ENCODE measurements at places on chromosomes 16 and 17. TPM values are rescaled to one million over a fixed set of nuclear protein-coding genes. Genes with fewer than 3 reads are reported as not detected.

Gene SHISA9
- total RNA-seq, result 0.05 TPM

Gene MRC2
- 47.5 TPM for total RNA-seq

DNA sequence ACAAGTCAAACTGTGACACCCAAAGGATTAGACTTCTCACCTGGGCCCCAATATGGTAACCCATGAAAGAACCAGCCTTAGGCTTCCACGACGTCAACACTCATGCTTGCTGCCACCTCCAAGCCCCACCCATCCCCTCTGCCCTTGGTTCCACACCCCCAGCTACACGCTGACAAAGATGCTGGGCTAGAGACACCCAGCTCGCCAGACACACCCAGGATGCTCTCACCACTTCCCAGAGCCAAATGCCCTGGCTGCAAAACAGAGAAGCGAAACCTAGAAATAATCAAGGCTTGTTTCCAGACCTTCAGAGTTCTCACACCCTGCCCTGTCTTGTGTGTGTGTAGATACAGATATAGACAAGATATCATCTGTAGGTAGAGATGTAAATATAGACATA, 26.0 kb upstream of the ADCY9 start:
- no peaks in the 10 kb centered on the region for H3K36me3 ChIP-seq
- no peaks in the 10 kb centered on the region for H3K27me3 ChIP-seq
- H3K4me1 ChIP-seq, result no peaks in the 10 kb centered on the region

- no peaks in the 10 kb centered on the region for H3K27me3 ChIP-seq
- no peak overlapping the region for H3K4me3 ChIP-seq
- peaks cover 36% of the 10 kb centered on the region for H3K4me1 ChIP-seq
- DNase-seq, result no peak
These were observed 12.2 kb upstream of the OSGIN1 start for GRCh38 chr16:83940630-83941378.

Gene ASB16
- not detected for total RNA-seq

Gene CACNG1
- total RNA-seq, result not detected

DNA sequence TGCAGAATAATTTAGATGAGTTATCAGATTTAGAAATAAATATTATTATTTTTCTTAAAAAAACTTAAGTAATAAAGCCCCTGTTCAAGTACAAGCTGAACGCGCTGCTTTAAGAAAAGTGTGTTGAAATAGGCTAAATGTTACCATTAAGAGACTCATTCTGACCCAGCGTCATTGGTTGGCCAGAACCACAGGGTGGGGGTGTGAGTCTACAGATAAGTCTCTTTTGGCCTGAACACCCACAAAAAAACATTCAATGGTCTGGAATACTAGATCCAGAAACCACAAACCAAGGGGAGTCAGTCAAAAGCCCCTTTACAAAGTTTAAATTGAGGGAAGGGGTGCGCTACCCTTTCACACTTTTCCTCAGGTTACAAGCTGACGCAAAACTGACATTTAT, 776.1 kb downstream of the KCNJ2 start:
- no peak overlapping the region for H3K27ac ChIP-seq
- H3K4me1 ChIP-seq, result no peaks in the 10 kb centered on the region
- no peaks in the 10 kb centered on the region for H3K27me3 ChIP-seq
- DNase-seq, result no peak
- no peak overlapping the region for H3K4me3 ChIP-seq

Gene SMYD4
- total RNA-seq, result 18.5 TPM

- no peak overlapping the region for H3K27ac ChIP-seq
- H3K36me3 ChIP-seq, result no peaks in the 10 kb centered on the region
- no peak for DNase-seq
- no peak overlapping the region for H3K4me3 ChIP-seq
- no peaks in the 10 kb centered on the region for H3K27me3 ChIP-seq
These were observed 183.5 kb downstream of the KCNJ2 start for GRCh38 chr17:70352834-70353233.

- peaks cover 10% of the 10 kb centered on the region for H3K4me1 ChIP-seq
- H3K27ac ChIP-seq, result no peak overlapping the region
- H3K27me3 ChIP-seq, result no peaks in the 10 kb centered on the region
- H3K4me3 ChIP-seq, result no peak overlapping the region
- no peaks in the 10 kb centered on the region for H3K36me3 ChIP-seq
These were observed 191.8 kb downstream of the XYLT1 start for GRCh38 chr16:17278988-17279387.

DNA sequence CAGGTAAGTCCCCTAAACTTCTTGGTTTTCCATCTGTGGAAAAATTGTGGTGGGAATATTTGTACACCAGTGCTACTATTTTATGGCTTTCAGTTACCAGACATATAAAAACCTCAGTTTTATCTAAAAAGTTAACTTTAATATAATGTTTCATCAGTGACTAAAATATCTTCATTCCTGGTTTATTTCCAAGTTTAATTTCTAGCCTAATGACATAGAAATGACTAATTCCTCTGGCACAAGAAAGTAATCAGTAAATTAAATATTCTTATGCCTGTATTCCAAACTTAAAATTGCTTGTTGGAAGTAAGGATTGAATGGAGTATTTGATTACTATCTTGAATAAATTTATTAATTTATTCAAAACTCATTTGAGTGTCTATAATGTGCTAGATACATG, 757.0 kb downstream of the CDH11 start:
- H3K36me3 ChIP-seq, result no peaks in the 10 kb centered on the region
- no peak overlapping the region for H3K27ac ChIP-seq
- DNase-seq, result no peak
- H3K4me1 ChIP-seq, result no peaks in the 10 kb centered on the region
- H3K27me3 ChIP-seq, result no peaks in the 10 kb centered on the region

Gene KRT36
- 1.7 TPM for total RNA-seq

DNA sequence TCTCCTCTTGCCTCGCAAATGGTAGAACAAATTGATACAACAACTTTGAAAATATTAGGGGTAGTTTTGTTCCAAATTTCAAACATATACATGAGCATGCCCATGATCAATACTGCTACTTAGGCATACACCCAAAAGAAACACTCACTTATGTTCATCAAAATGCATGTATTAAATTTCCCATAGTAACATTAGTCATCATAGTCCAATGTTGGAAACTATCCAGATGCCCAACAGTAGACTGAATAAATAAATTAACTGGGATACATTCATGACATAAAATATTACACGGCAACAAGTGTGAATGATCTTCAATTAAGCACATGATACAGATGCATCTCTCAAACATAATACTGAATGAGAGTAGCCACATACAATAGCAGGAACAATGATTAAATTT, 391.6 kb downstream of the CDH11 start:
- no peak overlapping the region for H3K27ac ChIP-seq
- DNase-seq, result no peak
- H3K4me3 ChIP-seq, result no peak overlapping the region
- no peaks in the 10 kb centered on the region for H3K27me3 ChIP-seq

DNA sequence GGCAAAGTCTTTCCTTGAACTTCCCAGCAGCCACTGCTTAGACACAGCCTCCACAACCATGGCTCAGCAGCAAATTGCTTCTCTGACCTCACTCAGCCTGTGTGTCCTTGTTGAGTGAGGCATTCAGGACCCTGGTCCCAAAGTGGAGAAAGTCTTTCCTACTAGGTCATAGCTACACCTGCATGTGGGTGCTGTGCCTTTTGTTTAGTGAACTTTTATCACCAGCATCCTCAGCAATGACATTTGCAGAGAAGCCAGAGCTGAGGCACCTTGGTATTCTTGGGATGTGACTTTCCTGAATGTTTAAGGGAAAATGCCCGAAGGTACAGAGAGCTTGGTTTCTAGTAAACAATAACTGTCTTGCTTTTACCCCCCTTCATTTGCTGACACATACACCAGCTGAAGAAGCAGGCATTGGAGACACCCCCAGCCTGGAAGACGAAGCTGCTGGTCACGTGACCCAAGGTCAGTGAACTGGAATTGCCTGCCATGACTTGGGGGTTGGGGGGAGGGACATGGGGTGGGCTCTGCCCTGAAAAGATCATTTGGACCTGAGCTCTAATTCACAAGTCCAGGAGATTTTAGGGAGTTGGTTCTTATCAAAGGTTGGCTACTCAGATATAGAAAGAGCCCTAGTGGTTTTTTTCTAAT, 20.9 kb upstream of the STH start:
- DNase-seq, result peak; percentile 25
- no peaks in the 10 kb centered on the region for H3K4me1 ChIP-seq
- H3K27ac ChIP-seq, result no peak overlapping the region
- H3K36me3 ChIP-seq, result no peaks in the 10 kb centered on the region
- no peak overlapping the region for H3K4me3 ChIP-seq

Gene LGALS9B
- total RNA-seq, result 0.97 TPM

GRCh38 chr16:6857575-6857974, 475.1 kb upstream of the RBFOX1 start:
- H3K4me3 ChIP-seq, result no peak overlapping the region
- DNase-seq, result no peak
- no peaks in the 10 kb centered on the region for H3K4me1 ChIP-seq
- no peaks in the 10 kb centered on the region for H3K27me3 ChIP-seq

DNA sequence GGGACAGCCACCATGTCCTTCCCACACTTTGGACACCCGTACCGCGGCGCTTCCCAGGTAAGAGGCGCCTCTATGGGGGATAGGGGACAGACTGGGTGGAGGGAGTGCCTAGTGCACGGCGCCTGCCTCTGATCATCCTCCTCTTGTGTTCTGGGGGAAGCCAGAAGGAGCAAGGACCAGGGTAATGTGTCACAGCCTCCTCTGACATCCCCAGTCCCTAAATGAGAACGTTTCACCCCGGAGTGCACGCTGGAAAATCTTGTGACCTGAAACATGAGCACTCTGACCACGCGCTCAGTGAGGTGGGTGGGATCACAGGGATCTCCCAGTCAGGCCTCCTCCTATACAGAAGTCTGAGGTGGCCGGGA, 1.1 kb downstream of the IRX6 start:
- peaks cover 57% of the 10 kb centered on the region for H3K27me3 ChIP-seq
- H3K4me3 ChIP-seq, result no peak overlapping the region
- no peaks in the 10 kb centered on the region for H3K36me3 ChIP-seq
- H3K27ac ChIP-seq, result no peak overlapping the region
- no peaks in the 10 kb centered on the region for H3K4me1 ChIP-seq
- DNase-seq, result no peak

DNA sequence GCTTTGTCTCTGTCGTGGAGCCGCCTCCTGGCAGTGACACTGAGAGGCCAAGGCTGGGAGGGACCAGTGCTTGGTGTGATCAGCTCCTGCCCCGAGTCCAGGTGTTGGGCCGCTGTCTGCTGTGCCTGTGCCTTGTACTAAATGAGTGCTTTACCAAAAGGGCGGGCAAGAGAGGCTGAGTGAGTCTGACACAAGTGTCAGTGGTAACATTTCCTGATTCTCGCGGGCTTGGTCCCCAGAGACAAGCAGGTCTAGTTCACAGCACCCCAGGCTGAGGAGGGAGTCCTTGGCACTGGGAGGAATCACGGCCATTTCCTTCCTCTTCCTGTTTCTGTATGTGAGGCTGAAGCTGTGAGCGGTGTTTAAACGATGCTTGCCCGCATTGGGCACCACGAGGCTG, 30.2 kb downstream of the PLD6 start:
- H3K36me3 ChIP-seq, result no peaks in the 10 kb centered on the region
- DNase-seq, result no peak
- H3K4me3 ChIP-seq, result no peak overlapping the region
- no peaks in the 10 kb centered on the region for H3K27me3 ChIP-seq
- H3K27ac ChIP-seq, result peak overlapping the region; percentile 69
- H3K4me1 ChIP-seq, result peaks cover 64% of the 10 kb centered on the region

DNA sequence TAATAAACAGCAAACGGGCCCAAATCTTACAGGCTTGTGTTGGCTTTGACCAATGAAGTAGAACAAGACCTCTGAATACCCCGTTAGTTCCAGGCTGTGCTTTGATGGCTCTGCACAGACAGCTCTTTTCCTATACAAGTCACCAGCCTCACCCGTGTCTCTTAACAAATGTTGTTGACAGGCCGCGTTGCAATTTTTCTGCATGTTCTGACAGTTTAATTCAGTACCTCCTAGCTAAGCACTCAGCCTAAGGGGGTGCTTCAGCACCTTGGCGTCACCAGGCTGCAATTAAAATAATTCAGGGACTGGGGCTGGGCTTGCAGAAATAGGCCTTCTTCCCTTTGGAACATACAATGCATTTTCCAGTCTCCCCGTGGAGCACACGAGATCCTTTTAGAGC, 500.1 kb downstream of the MAF start:
- peaks cover 12% of the 10 kb centered on the region for H3K4me1 ChIP-seq
- DNase-seq, result no peak
- H3K27ac ChIP-seq, result no peak overlapping the region
- H3K4me3 ChIP-seq, result no peak overlapping the region
- H3K27me3 ChIP-seq, result no peaks in the 10 kb centered on the region

Gene TEKT1
- not detected for total RNA-seq

Gene TRPV3
- total RNA-seq, result 0.32 TPM

DNA sequence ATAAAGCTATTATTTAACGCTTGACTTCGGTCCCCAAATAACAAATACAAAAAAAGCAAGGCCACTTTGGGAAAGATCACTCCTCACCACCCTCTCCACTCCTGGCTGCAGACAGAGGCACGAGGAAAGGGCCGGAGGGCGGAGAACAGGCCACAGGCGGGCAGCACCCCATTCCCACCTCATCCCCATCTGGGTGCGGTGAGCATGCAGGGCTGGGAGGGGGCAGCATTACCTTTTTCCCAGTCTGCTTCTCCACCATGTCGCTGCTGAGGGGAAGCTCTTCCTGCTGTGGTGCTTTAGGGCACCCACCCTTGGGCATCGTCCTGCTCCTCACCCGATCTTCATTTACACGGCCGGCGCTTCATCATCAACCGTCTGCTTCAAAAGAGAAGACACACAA, 99.2 kb downstream of the ZNF778 start:
- DNase-seq, result peak; percentile 67
- H3K36me3 ChIP-seq, result peaks cover 26% of the 10 kb centered on the region
- peaks cover 79% of the 10 kb centered on the region for H3K4me1 ChIP-seq
- peak overlapping the region; percentile 16 for H3K27ac ChIP-seq
- no peaks in the 10 kb centered on the region for H3K27me3 ChIP-seq
- H3K4me3 ChIP-seq, result no peak overlapping the region

Gene BPTF
- total RNA-seq, result 113 TPM

DNA sequence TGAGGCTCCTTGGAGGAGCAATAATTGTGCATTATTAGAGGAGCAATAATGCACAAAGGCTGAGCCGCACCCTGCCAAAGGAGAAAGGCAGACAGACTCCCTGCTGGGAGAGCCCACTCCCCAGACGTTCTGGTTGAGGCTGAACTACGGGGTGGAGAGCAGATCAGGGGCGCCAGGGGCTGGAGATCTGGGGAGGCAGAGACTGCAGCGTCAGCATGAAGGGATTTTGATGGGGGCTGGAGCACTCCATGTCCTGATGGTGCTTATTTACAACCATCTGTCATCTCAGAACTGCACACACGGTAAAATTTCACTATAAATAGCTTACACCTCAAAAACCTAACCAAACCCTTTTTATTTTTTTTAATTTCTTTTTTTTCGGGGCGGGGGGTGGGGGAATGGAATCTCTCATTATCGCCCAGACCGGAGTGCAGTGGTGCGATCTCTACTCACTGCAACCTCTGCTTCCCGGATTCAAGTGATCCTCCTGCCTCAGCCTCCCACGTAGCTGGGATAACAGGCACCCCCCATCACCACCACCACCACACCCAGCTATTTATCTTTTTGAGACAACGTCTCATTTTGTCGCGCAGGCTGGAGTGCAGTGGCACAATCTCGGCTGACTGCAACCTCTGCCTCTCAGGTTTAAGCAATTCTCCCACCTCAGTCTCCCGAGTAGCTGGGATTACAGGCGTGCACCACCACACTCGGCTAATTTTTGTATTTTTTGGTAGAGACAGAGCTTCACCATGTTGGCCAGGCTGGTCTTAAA, 4.3 kb upstream of the C16orf95 start:
- no peaks in the 10 kb centered on the region for H3K27me3 ChIP-seq
- DNase-seq, result peak; percentile 59
- peaks cover 10% of the 10 kb centered on the region for H3K4me1 ChIP-seq
- H3K36me3 ChIP-seq, result no peaks in the 10 kb centered on the region

All from spleen (tissue), 13 donors.